ENCODE measurements at places on chromosomes 1 and 21.

- no peak for DNase-seq
Observed at GRCh38 chr1:12511516-12512468, 106.2 kb downstream of the DHRS3 start.

DNA sequence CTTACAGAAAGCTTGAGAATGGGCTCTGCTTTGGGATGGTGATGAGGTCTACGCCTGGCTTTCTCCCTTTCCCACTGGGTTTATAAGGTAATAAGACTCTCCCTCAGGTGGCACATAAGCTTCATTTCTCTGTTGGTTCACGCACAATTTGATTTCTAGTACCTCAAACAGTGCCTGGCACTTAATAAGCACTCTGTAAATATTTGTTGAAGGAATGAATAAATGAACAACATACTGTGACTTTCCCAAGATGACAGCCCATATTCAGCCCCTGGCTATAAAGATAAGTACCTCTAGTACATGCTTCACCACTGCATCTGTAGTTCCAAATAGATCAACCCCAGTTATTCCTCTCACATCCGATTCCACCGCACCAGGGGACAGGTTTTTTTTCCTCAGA, 17.8 kb downstream of the COPA start:
- no peak for DNase-seq

DNA sequence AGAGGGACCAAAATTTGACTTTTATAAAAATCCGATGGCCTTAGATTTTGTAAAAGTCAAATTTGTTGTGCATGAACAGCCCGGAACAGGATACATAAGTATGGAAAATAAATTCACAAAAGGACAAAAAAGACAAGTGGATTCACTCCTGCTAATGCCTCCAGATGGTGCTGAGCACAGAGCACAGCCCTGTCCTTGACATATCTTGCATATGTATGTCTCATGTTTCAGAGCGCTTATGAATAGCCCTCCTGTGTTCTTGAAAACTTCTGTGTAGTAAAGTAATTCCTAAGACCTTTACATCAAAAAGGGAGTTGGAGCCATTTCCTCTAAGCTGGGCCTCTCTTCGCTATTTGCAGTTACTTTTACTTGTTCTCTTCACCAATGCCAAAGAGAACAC, 110.7 kb upstream of the RAB3GAP2 start:
- DNase-seq = no peak

DNA sequence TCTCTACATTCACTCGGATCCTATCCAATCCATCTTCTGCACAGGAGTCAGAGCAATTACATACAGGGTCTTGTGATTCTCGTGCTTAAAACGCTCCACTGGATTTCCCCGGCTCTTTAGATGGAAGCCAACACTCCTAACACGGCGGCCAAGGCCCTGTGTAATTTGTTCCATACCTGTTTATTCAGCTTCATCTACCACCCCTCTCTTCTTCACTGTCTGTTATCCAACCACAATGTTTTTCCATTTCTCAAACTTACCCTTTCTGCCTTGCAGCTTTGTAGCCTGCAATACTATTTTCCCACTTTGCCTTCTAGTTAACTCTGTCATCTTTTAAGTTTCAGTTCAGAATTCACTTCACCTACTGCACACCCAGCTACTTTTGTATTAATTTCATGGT, 249.6 kb upstream of the USP25 start:
- DNase-seq = no peak

DNA sequence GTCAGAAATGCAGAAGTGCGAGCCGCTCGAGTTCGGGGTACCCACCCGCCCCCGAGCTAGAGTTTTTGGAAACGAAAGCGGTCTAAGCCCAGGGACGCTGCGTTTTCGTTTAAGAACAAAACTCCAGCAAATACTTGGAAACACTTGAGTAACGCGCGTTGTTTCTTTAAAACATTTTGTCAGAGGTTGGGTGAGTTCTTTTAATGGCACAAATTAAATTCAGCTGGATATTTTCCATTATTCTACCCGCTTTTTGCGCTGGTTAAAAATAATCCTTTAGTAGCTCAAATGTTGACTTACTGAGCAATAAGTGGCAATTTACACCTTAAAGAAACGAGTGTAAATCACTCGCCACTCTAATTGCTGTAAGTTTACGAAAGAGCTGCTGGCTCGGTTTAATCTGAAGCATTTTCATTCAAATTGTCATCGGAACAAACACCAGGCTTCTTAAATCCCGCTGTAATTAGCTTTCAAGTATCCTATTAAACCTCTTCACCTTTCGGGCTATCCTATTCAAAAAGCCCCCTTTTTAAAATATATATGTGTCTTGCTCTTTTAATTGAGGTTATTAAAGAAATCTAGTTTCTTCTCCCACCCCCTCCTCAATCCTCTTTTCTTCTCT, 1.5 kb downstream of the LHX8 start:
- no peak for DNase-seq

DNA sequence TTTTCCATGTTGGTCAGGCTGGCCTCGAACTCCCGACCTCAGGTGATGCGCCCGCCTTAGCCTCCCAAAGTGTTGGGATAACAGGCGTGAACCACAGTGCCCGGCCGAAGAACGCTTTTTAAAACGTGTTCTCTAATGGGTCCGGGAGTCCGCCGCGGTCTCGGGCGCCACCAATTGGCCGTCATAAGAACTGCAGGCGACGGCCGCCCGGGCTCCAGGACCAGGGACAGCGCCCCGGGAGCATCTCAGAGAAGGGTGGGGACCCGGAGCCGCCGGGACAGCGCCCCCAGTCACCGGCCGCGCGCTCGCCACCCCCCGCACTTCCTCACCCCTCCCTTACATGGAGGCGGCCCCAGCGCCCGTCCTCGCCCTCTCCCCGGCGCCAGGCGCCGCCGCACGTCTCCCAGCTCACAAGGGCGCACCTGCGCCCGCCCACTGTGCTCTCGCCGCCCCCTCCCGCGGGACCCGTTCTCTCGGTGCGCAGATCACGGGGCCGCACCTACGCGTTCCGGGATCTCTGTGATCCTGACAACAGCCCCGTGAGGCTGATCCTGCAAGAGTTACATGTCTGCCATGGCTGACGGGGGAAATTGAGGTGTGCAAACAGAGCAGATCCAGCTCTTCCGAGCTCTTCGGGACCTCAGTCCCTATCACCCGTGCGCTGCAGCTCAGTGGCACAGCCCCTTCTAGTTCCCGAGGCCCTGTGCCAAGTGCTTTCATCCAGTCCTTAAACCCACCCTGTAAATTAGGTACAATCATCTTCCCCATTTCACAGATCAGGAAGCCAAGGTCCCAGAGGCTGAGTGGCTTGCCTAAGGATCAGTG, 9.8 kb downstream of the RAP1GAP start:
- DNase-seq = no peak

DNA sequence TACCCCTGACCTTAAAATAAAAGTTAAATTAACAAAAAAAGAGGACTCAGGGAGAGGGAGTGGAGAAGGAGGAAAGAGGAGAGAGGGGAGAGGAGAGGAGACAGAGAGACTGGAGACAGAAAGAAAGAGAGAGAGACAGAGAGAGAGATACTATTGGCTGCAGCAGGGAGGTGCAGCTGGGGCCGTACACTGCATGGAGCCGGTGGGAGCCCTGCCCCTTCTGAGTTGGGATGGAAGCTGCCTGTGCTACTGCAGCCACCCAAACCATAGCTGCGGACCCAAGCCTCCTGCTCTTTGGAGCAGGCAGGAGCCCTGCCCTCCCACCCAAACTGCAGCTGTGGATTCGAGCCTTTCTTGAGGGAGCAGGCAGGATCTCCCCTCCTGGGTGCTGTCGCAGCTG, 32.7 kb upstream of the HP1BP3 start:
- DNase-seq = no peak

DNA sequence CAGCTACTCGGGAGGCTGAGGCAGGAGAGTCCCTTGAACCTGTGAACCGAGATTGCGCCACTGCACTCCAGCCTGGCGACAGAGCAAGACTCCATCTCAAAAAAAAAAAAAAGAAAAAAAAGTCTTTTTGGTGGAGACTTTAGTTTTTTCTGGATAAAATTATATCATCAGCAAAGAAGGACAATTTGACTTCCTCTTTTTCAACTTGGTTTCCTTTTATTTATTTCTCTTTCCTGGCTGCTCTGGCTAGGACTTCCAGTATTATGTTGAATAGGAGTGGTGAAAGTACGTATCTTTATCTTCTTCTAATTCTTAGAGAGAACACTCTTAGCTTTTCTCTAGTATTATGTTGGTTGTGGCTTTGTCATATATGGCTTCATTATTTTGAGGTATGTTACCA, 130.8 kb downstream of the PCBP3 start:
- DNase-seq = no peak

DNA sequence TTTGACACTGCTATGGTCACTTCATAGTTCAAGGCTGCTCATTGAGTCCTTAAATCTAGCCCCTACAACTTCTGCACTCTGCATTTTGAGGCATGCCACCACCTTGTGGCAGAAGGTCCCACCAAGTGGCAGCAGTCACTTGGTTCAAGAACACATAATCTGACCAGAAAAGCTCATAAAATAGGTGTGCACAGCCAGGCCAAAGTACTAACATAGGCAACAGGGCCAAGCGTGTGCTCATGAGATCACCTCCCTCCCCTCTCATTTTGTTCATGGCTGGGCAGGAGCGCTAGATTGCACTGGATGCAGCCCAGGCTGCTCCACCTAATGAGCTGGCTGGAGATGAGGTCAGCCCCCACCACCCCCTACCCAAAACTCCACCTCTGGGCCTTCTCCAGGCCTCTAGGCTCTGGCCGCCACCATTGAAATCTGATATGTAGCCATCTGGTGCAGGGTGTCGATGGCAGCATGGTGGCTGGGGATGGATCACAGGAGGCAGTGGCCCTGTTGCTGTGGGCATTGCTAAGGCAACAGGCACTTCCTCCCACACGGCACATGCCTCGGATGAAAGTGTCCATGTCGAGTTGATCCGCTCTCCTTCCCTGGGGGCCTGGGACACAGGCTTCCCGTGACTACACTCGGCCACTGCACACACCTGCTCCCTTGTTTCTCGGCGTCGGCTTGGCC, 193.2 kb downstream of the TRABD2B start:
- no peak for DNase-seq

DNA sequence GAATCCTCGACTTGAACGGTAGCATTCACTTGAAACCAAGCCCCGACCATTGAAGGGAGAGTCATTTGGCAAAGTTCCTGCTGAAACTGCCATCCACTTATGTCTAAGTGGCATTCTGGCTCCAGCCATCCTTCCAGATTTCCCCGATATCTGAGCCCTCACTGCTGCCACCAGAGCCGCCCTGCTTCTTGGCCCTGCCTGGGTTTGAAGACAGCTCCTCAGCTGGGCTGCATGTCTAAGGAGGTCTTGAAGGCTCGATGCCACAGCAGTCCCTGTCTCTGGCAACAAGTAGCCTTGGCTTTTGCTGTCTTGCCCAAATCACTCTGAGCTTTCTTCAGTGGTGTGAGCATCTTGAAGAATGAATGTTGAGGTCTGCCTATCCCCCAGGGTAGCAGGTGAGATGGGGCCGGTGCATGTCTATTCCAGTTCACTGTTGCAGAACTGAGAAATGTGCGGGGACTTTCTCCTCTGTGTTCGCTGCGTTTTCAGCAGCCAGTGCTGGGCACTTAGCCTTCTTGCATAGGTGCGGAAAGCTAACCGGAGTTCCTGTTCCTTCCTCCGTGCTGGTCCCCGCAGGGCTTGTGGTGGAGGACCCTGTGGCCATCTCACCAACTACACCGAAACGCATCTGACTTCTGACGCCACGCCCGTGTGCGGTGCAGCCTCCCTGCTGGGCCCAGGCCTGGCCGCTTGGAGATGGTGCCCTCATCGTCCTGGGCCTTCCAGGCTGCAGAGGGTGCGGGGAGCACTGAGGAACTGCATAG, 29.2 kb downstream of the MAN1C1 start:
- DNase-seq = no peak

- DNase-seq = no peak
Observed at GRCh38 chr1:182652933-182653332, 31.5 kb downstream of the RGS8 start.

DNA sequence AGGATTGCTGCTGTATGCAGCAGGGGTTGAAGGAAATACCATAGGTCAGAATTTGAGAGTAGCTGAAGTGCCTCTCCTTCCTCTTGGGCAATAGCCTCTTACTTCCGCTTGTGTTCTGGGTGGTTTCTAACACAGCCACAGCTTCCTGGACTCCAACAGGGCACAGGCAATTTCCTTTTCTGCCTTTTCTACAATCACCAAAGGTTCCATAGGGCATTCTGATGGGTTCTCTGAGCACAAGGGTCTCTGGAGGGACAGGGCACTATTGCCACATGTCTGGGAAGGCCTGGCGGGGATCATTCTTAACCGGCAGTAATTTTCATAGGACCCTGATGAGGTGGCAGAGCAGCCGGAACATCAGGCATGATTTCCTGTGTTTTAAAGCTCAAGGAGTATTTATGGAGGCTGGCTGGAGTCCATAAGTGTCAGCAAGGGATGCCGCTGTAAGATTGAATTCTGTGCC, 5.5 kb upstream of the AGTRAP start:
- DNase-seq = no peak

DNA sequence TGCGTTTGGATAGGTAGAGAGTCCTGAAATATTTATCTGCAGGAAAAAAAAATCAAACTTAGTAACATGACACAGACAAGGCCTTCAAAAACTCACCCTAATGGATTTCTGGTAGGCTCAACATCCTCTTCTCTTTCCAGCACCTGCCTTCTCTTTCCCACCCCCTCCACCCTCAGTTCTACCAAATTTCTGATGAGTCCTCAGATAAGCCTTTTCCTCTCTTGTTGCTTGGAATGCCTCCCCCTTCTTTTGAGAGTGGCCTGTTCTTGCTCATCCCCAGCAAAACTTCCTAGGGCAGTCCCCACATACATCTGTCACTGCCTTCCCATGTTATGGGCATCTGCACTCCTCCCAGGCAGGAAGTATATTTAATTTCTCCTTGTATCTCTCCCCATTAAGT, 7.6 kb upstream of the LBR start:
- DNase-seq = no peak

- DNase-seq = no peak
Observed at GRCh38 chr1:30929135-30929889, 20.8 kb upstream of the SDC3 start.

- DNase-seq = no peak
Observed at GRCh38 chr1:171742577-171742922, 685 bp upstream of the VAMP4 start.

DNA sequence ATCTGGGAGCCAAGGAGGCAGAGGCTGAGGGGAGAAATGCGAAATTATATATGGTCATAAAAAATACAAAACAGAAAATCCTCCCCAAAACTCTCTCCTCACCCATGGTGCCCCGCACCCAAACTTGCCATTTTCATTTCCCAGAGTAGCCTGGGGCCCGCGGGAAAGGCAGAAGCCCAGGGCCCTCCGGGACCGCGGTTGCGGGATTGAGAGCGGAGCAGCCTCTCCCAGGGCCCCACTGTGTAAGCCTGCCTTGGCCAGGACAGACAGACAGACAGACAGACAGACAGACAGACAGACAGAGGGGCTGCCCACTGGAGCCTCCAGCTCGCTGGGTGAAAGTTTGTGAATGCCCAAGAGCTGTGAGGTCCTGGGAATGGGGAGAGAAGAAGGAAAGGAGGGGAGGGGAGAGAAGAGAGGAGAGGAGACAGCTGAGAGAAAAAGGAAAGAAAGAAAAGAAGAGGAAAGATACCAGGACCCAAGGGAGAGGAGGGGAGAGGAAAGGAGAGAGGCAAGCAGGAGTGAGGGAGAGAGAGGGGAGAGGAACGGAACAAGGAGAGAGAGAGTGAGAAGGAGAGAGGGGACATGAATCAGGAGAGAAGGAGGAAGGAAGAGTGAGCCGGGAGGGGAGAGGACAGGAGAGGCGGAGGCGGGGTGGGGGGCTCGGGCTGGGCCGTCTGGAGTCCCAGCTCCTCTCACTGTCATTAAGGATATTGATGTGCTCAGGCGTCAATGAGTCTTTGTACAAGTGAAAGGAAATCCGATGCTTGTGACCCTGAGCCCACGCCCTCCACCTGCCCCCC, 69.3 kb upstream of the CASZ1 start:
- no peak for DNase-seq

Data from GM04504 (cell line).